Activated naive CD8-positive, alpha-beta T cell treated with anti-CD3 and anti-CD28 coated beads, Interleukin-2, amount 10 ng/mL, durations not matched to agents 7 days and 5 days (primary cell): ENCODE measurements at places on chromosomes 11 and 22. TPM values are rescaled to one million over a fixed set of nuclear protein-coding genes. Genes with fewer than 3 reads are reported as not detected.

- peak; percentile 4 for DNase-seq
These were observed 11.0 kb upstream of the MOB2 start for GRCh38 chr11:1497600-1497999.

DNA sequence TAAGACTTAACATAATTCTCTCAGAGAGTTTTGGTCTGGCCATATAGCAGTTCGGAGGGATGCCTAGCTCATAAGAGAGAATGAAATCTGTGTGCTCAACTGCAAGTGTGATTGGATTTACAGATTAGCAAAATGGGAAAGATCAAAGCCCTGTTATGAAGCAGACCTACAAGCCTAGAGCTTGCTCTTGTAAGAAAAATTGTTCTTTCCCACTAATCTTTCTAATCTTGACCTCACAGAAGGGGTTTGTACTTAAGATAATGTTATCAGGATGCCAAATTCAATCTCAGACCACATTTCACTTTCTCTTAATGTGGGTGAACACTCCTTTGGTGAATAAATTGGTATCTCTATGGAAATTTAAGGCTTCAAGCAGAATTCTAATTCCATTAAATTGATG lies 267.2 kb downstream of the RAB38 start:
- no peak for DNase-seq

The OR8B2 gene
- not detected for total RNA-seq

- no peak for DNase-seq
These were observed 27.7 kb upstream of the TEAD1 start for GRCh38 chr11:12646478-12646877.

The TENM4 gene
- not detected for total RNA-seq

GRCh38 chr11:95239871-95240649 lies 9.1 kb upstream of the SESN3 start:
- no peak for DNase-seq
